Germinal center (tissue), 1 donor: ENCODE measurements at places on chromosomes 6 and 20.

DNA sequence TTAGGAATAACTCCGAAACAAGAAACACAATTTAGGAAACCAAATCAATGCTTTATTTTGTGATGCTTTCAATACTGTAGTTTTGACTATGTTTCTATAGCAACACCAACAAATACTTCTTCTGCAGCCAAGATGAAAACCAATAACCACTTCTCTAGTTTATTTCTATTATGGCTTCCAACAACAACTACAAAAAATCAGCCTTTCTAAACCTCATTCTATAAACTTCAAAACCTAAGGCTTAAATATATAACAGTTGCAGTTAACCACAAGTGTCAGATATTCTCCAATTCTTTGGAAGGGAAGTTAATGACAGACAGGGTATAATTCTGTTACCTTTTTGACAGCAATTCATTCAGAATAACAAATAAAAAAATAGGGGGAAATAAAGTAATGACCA lies 80.9 kb downstream of the EPB41L2 start:
- DNase-seq: no peak

- DNase-seq: no peak
Observed at GRCh38 chr20:31690124-31690666, 32.5 kb downstream of the BCL2L1 start.

- DNase-seq: no peak
Observed at GRCh38 chr6:58073263-58073662, 755.8 kb downstream of the PRIM2 start.

- no peak for DNase-seq
Observed at GRCh38 chr20:47623206-47623605, 121.5 kb downstream of the NCOA3 start.
